Stimulated activated CD4-positive, alpha-beta T cell treated with anti-CD3 and anti-CD28 coated beads, Interleukin-1b, Interleukin-23, amount 100 ng/mL, for 4 hours (primary cell): ENCODE measurements at places on chromosomes 6 and 20.
A peak's percentile ranks its signal among the peaks of the same experiment; 100 is the strongest.

GRCh38 chr6:127950566-127951145, 49.8 kb upstream of the THEMIS start:
- DNase-seq: no peak

- DNase-seq: no peak
Measured at GRCh38 chr6:41639809-41640371, 1.6 kb downstream of the MDFI start.

- DNase-seq: no peak
Measured at GRCh38 chr6:35092362-35093117, 48.6 kb downstream of the TCP11 start.

GRCh38 chr6:107727096-107727757, 96.9 kb downstream of the SCML4 start:
- DNase-seq: no peak

GRCh38 chr20:57622579-57623381, 2.6 kb upstream of the ZBP1 start:
- DNase-seq: peak; percentile 48

DNA sequence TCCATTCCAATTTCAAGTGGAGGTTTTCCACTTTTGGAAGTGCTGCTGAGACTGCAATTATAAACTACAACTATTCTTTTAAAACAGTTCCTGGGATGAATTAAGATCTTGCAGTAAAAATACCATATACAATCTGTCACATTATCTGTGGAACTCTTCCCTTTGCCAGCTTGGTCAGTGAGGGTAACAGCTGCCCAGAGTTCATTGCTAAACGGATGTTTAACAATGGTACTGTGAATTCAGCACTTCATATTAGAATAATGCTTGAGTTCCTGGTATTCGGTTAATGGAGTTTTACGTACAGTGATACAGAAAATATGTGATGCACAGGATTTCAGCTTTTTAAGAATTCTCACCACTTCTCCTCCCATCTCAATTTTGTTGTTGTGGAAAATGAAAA, 51.5 kb downstream of the KCNS1 start:
- DNase-seq: no peak

GRCh38 chr20:10898552-10898951, 224.8 kb upstream of the JAG1 start:
- DNase-seq: no peak

- no peak for DNase-seq
Measured at GRCh38 chr6:44399991-44400390, 12.5 kb downstream of the CDC5L start.

DNA sequence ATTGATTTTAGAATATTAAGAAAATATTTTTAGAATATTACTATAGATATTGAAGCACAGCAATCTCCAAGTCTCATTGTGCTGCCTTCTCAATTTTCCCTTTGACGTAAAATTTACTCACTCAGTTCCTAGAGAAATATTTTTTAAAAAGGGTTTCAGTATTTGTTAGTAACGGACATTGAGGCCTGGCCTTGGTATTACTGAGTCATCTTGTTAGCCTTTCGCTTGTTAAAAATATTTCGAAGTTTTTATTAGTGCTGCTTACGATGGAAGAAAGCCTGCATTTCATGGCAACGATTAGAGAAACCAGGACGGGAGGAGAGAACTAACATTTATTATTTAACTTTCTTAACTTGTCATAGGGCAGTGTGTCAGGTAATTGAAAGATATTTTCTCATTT, 82.2 kb downstream of the TIAM2 start:
- no peak for DNase-seq

DNA sequence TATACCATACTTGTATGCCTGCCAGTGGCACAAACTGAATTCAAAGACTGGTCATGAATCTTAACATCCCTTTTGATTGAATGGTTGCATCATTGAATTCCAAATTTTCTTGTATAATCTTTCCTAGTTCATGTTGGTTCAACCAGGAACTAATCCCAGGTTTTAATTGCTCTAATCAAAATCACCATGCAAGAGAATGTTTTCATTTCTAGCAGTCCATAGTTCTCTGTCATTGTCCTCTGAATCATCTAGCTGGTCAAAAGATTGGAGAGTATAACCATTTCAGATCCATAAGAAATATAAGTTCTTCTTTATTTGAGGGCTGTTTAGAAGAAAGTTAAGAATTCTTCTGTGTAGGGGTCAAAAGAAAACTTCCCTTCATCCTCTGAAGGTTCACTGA, 57.2 kb downstream of the ZNF292 start:
- DNase-seq: no peak

DNA sequence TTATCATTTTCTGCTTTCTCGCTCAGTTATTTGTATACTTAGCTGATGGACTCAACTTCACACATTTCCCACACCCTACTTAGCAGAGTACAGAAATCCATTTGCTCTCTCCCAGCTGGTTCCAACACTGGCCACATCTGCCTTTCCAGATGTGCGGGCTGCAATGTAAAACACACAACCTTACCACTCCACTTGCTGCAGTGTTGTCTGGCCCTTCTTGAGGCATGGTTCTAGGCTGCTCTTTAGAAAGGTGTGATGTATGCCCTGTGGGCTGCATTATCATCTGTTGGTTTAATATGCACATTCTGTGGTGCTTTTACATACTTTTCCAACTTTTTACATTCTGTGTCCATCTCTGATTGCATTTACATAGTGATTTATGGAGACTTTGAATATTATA, 56.5 kb downstream of the TRAF3IP2 start:
- no peak for DNase-seq
